ENCODE measurements at places on chromosomes 6 and 20.

DNA sequence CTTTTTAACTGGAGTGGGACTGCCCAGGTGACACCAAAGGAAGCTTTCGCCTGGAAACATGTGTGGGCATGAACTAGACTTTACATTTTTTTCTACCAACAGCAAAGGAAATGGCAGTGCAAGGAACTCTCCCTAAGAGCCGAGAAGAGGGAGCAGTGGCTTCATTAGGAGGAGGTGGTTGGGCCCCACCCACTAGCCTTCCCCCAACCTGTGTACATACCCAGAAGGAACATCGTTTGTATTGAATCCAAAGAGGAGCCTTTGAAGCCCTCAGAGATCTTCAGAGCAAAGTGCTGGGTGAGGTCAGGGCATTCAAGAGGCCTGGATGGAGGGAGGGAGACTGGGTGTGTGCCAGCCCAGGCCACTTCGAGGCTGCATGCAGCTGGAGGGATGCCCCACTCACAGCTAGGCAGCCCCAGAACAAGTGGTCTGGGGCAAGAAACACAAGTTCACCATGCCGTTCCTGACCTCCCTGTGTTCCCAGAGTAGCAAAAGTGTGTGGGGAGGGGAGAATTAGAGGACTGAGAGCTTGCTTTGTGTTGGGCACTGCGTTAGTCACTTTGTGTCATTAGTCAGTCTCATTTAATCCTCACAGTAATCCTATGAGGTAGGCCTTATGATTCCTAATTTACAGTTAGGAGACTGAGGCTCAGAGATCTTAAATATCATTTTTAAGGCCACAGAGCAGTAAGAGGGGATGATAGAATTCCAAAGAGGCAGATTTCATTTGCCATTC is 191.6 kb upstream of the SUPT3H start:
- no peak for DNase-seq

- DNase-seq = peak; percentile 70
These were observed 46.8 kb downstream of the INSM1 start for GRCh38 chr20:20414640-20415220.

DNA sequence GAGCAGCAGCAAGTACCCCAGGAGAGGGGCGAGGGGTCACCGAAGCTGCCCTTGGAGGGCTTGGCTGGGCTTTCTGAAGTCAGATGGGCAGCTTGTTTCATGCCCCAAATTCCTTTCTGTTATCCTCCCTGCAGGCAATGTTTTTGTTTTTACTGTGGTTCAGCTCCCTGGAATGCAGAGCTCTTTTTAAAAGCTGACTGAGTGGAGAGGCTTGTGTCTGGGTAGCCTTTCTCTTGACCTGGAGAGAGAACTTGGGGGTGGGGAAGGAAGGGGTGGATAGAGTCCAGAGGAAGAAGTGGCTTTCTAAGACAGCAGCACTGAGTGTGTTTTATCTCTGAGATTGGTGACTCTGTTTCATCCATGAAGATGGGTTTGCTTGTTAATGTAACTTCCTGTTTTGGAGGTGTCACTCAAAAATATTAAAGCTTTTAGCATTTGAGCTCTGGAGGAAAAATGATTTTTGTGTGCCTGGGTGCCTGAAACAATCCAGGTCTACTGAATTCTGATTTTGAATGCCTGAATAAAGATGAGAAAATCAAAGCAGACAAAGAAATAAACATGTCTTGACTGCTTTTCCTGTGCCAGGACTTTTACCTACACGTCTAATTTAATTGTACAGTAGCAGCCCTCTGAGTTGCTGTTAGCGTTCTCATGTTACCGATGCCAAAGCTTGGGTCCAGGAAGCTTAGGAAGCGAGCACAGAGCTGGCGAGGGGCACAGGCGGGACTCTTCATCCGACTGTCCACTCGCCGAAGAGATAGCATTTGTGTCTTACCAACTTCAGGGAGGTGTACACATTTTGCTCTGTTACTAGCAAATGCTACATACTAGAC is 78.2 kb upstream of the EEF1E1 start:
- no peak for DNase-seq

DNA sequence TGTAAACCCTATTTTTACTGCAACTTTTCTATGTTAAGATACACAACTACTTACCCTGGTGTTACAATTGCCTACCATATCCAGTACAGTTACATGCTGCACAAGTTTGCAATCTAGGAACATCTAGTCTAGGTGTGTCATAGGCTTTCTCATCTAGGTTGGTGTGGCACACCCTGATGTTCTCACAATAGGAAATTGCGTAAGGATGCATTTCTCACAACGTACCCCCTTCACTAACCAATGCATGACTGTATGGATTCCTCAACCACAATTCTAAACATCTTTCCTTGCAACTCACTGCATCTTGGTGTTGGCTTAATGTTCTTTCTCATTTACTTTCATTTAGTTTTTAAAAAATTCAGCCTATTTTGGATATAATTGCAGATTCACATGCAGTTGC is 31.6 kb downstream of the GJA10 start:
- DNase-seq = no peak

GRCh38 chr6:66638099-66638498 is 931.1 kb upstream of the EYS start:
- no peak for DNase-seq

DNA sequence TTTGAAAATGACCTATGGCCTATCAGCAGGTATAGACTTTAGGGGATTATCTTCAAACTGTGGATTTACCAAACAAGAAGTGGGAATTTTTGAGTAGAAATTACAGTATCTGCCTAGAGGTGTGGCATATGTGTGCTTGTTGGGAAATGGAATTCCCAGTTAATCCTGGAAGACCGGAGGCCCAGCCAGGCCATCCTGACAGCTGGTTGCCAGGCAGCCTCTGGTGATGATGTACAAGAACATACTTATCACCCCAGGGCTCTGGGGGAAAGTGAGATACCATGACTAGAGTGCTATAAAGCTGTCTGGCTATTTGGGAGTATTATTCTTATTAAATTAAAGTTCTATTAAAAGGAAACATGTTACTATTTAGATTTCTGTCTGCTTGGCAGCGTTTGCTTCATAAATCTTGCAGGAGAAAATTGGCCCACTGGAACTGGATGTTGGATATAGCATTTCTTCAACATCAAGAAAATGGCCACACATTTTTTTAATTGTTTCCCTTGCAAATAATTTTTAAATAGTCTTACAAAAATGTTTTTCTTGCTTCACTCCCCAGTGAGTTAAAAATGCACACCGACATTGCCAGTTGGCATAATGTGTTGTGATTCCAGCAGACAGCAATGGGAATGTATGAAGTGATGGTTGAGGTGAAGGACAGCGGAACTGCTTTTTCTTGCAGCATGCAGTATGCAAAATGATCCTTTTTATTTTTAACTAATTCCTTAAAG is 187.8 kb downstream of the MYLK4 start:
- DNase-seq = no peak

GRCh38 chr6:134169871-134170486 is 117.6 kb upstream of the SLC2A12 start:
- no peak for DNase-seq

- no peak for DNase-seq
These were observed 15.6 kb upstream of the STX11 start for GRCh38 chr6:144134737-144135136.

DNA sequence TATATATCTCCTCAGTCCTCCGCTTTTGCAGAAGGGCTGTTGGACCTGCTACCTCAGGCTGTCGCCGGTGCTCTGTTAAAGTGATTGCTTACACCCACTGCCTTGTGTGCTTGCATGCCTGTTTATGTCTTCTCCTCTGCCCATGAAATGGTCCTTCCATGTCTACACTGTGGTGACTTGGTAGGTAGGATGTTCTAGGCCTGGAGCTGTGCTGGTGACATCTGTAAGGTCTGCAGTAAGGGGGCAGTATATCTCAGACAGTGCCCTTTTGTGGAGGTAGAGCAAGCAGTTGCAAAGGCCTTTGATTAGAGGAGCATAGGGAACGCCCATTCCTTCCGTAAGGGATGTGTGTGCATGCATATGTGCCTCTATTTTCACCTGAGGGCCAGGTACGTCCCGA is 40.3 kb downstream of the VAPB start:
- DNase-seq = no peak

- DNase-seq = no peak
These were observed 12.5 kb downstream of the OTOR start for GRCh38 chr20:16760431-16761304.

DNA sequence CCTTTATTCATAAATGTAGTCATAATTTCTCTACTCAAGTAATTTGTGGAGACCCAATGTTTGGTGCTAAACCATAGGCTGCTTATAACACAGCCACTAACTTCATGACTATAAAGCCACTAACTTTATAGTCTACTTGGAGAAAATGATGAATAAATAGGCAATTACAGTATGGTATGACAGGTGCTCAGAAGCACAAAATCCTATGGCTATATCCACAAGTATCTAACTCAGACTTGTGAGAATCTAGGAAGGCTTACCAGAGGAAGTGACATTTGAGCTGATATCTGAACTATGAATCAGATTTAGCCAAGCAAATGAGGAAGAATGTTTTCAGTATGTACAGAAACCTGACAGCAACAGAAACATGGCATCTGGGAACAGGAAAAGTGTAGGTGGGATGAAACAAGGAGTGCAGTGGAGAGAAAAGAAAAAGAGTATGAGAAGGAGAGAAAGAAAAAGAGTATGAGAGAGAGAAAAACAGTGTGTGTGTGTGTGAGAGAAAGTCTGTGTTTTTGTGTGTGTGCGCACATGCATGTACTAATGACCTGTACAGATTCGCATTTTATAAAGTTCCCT is 59.9 kb downstream of the REV3L start:
- no peak for DNase-seq

DNA sequence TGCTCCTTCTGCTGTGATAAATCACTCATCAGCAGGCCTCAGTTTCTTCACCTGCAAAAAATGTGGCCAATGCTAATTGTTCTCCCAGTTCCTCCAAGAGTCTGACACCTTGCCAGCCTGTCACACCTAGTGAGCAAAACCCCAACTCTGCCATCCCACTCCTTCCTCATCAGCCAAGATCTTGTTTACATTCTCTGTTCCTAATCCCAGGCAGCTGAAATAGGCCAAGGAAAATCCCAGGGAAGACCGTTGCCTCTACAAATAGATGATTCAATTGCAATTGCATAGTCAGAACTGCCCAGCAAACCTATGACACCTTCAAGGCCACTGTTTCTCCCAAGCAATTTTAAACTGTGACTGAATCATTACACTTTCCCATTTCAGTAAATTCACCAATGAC is 78.7 kb downstream of the GMDS start:
- DNase-seq = no peak

DNA sequence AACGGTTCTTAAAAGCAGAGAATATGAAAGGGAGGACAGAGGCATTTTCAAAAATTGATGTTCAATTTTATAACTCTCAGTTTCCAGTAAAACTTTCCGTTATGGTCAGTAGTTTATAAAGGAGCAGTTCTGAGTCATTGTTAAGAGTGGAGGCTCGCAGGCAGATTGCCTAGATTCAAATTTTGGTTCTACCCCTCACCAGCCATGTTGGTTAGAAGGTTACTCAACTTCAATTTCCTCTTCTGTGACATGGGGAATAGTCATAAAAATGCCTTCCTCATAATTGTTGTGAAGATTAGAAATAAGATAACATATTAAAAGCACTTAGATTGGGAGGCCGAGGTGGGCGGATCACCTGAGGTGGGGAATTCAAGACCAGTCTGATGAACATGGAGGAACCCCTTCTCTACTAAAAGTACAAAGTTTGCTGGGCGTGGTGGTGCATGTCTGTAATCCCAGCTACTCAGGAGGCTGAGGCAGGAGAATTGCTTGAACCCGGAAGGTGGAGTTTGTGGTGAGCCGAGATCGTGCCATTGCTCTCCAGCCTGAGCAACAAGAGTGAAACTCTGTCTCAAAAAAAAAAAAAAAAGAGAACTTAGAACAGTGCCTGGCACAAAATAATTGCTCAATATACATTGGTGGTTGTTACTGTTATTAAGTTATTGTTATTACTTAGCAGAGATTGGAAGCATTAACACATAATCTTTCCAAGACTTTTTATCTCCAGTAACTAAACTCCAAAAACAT is 348.9 kb downstream of the NRN1 start:
- no peak for DNase-seq

DNA sequence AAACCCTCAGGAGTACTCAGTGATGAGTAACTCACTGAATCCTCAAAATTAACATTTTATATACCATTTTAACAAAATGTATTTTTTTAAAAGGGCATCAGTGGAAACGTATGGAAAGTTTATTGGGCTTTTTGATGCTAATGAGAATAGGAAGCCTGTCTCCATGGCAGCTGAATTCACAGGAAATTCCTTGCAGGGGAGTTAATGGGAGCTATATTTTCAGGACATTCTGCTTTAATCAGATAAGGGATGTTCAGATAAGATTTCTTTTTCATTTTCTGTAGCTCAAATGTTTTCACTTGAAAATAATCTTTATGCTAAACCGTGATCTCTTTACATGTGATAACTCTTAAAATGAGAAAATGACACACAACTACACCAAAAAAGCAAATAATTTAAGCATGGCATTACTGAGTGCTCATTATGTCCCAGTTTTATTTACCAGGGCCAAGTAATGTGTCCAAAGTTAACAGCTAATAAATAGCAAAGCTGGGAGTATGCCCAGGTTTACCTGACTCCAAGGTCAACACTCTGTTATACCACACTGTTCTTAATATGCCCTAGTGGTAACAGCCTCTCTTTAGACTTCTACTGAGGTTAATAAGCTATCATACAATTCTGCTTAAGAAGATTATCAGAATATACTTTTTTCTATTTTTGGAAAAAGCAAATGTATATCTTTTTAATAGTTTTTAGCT is 348.1 kb downstream of the GRIK2 start:
- no peak for DNase-seq

DNA sequence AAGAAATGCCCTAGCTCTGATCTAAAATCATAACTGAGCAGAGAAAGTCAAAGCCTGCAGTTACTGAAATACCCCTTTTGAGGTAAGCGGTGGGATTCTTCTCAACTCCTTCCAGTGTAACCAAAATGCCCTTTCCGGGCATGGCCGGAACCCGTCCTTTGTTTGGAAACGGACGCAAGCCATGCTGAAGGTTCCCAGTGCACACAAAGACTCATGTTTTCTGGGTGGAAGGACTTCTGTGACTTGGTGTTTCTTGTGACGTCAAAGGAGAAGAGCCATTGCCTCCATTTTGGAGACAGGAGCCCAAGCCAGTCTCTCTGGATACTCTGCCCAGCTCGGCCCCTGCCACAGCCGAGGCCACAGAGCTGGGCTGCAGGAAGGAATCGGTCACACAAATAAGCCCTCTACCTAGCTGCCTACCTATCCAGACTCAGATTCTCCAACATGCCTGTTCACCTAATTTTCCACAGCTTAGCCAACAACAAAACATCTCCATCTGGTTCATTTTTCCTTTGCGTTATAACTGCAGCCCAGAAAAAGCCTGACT is 182.8 kb downstream of the TBXT start:
- DNase-seq = no peak

All from NCI-H1417 (cell line).